NCI-H2081 (cell line): ENCODE measurements at places on chromosomes 16 and 17.

GRCh38 chr16:2064368-2064945 lies 16.7 kb downstream of the TSC2 start:
- no peak for DNase-seq

GRCh38 chr16:81445966-81446906 lies 1.6 kb downstream of the CMIP start:
- DNase-seq: peak; percentile 68

GRCh38 chr16:89253548-89254287 lies 36.2 kb downstream of the ZNF778 start:
- DNase-seq: no peak

- no peak for DNase-seq
Observed at GRCh38 chr16:2485811-2486507, 11.0 kb downstream of the TBC1D24 start.

- DNase-seq: no peak
Observed at GRCh38 chr16:16877061-16877460, 498.1 kb downstream of the NPIPA7 start.
